ENCODE measurements at places on chromosomes 5 and 9. TPM values are rescaled to one million over a fixed set of nuclear protein-coding genes. Genes with fewer than 3 reads are reported as not detected.

CCDC192 gene
- total RNA-seq = not detected

GGTA1 gene
- not detected for total RNA-seq

DNA sequence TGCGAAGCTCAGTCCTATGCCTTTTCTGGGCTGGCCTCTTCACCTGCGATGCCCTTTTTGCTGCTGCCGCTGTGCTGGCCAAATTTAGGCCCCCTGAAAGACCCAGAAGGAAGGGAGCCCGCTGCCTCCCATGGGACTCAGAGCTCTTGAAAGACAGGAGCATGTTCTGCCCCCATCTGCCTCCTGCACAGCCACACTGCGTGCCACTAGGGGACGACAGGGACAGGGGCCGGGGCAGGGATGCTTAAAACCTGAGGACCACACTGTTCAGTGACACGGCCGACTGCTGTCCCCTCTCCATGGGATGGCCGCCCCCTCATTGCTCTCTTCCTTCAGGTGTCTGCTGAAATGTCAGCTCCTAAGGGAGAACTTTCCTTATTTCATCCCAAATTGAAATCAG, 132.4 kb downstream of the ADAMTS2 start:
- DNase-seq = no peak

DNA sequence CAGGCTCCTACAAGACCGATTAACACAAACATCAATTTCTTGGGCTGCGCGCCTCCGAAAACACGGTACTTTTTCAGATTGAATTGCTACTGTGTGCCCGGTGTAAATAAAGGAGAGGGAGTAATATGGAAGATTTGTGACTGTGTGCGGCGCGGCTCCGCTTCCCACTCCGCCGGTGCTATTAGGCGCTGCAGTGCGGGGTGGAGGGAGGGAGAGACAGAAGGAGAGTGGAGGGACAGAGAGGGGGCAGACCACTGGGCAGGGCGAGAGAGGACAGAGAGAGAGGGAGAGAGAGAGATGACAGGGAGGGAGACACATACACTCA, 24.7 kb upstream of the RNU6ATAC start:
- DNase-seq = no peak

NEUROG1 gene
- total RNA-seq = not detected

- DNase-seq = no peak
These were observed 29.0 kb downstream of the HRH2 start for GRCh38 chr5:175686826-175687225.

C5orf47 gene
- not detected for total RNA-seq

DNA sequence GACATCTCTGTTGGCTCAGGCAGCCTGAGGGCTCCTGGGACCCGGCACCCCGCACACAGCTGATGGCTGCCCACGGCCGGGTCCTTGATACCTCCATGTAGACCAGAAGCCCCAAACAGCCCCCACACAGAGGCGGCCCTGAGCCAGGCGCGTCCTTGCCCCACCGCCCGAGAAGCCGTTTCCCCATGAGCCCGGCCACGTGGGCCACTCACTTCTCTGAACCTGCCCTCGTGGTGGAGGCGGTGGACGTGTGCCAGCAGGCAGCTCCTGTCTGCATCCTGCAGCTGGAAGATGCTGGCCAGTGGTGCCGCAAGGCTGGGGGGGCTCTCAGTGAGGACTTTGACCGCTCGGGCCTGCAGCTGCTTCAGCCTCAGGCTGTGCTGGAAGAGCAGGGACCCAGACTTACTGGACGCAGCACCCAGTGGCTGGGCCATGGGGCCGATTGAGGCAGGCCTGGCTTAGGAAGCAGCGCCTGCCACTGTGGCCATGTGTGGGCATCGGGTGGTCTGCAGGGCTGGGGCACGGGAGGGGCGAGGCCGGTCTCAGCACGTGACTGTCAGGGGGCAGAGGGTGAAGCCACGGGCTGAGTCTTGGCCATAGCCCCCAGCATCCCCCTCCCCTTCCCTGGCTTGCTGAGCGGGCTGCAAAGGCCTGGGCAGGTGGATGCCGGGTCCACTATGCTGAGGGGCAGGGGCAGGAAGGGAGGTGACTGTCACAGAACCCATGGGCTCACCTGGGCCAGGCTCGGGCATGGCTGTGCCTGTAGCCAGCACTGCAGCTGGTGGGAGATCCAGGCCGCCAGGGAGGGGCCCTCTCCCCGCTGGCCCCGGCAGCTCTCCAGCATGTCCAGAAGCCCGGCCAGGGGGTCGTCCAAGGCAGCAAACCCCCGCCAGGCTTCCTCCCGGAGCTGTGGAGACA, 50.0 kb downstream of the EXD3 start:
- DNase-seq = no peak

All from activated naive CD4-positive, alpha-beta T cell treated with anti-CD3 and anti-CD28 coated beads, Interleukin-2, amount 50 U/mL, for 72 hours (primary cell).